ENCODE measurements at places on chromosomes 12 and 14.

- no peak for DNase-seq
These were observed 27.1 kb downstream of the AACS start for GRCh38 chr12:125092108-125092871.

DNA sequence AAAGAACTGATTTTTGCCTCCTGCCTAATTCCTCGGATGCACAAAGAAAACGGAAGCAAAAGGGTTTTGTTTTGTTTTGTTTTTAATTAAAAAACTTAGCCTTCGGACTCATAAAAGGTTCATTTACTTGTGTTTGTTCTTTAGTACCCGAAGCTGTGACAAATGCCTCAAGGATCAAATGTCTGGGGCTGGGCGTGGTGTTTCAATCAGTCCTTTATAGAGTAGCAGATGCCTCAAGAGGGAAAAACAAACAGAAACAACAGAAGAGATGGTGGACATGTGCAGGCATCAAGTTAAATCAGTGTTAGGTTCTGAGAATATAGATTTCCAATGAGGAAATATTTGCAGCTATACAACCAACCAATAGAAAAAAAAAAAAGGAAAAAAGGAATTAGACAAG lies 1.6 kb upstream of the WIF1 start:
- no peak for DNase-seq

DNA sequence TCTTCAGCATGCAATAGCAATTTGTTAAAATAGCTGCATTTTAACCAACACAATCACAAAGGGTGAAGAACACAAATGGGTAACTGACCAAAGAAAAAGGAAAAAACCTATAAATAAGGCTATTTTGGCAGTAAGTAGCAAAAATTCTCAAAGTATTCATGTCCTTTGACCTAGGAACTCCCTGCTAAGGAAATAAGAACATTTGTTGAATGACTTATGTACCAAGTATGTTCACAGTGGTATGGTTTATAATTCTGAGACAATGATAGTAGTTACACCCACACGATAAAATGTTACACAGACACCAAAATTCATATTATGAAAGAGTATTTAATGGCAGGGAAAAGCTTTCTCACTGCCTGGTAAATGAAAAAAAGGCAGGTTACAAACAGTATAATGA lies 16.9 kb downstream of the CCDC88C start:
- DNase-seq = no peak

GRCh38 chr12:66011731-66012130 lies 118.8 kb downstream of the LLPH start:
- no peak for DNase-seq

GRCh38 chr14:80862983-80863382 lies 78.6 kb downstream of the CEP128 start:
- DNase-seq = no peak

- no peak for DNase-seq
These were observed 6.3 kb upstream of the NPAS3 start for GRCh38 chr14:32932302-32932913.

DNA sequence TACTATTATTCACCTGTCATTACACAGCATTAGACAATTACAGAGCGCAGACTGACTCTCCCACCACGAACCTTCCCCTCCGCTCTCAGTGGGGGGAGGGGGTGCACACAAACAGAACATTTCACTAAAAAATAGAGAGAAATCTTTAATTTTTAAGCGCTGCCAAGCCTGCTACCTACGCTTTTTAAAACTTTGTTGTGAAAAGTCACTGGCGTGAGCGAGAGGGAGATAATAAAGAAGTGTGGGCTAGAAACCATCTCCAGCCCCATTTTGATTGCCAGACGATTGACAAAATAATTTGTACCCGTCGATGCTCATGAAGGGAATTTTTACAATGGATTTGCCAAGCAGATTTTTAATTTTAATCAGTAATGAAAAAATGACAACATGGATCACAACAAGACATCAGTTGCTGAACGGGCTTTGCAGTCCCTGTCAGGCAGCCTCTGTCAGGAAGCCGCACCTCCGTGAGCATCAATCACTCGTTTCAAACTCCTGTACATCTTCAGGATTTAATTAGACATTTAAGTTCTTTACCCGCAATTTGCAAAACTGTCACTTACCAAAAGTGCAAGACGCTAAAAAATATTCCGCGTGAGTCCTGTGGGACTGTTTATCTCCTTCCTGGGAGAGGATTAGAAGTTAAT lies 209.1 kb downstream of the BCL11B start:
- no peak for DNase-seq

DNA sequence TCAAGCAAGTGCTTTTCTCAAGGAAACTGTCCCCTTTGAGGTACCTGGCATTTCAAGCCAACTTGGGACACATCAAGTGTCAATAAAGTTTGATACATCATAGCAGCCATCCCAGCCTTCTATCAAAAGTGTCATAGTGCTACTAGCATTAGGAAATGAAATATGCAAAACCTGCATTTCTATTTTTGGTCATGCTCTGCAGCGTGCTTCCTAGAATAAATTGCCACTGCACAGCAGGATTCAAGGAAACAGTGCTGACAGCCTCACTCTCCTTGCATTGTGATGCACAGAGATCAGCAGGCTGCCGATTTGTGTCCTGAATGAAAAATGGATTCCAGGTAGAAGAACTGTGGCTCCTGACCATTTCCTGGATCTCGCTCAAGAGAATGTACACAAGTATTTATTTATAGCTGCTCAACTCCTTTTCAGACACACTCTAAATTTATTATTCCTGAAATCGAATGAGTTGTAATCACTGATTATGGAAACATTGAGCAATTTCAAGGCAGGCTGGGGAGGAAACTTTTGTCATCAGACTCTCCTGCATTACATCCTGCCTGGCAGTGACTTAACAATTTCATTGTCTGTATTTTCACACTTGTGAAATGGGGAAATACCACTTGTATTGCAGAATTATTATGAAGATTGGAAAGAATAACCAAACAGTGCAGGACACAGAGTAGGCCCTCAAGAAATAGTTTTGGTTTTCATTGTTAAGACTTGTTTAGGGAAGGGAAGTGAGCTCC lies 120.9 kb downstream of the SLC38A6 start:
- no peak for DNase-seq

DNA sequence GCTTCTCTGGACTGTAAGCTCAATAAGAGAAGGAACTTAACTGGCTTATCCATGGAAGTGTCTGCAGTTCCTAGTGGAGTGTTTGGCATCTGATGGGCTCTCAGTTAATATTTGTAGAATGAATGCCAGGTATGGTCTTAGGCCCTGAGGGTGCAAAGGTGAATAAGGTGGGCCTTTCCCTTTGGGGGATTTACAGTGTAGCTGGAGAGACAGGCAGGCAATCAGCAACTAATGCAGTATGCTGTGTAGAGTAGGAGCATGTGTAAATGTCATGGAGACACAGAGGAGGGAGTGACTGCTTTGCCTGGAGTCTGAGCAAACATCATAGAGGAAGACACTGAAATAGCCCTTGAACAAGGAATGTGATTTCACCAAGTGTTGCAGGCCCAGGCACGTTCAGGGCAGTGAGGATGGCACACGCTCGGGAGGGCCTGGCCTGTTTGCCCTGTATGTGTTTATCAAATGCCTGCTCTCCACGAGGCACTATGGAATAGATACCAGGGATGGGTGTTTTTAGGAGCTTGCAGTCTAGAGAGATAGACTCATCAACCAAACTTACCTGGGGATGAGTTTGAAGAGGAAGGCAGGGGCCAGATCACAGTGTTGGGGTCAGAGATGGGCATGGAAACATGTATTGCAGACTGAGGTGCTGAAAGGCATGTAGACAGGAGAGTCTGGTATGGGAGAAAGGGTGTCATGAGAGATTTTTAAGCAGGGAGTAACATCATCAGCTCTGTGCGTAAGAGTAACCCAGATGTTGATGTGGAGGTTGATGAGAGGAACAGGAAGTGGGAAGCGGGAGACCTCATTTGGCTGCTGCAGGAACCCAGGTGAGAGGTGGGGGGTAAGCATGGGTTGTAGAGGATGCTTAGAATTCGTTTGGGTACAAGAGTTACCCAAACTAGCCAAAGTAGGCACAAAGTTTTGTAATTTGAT lies 54.1 kb downstream of the PLXNC1 start:
- DNase-seq = no peak

GRCh38 chr12:126776026-126776655 lies 1490.8 kb upstream of the TMEM132C start:
- no peak for DNase-seq

GRCh38 chr12:91133871-91134270 lies 22.6 kb upstream of the LUM start:
- DNase-seq = no peak

DNA sequence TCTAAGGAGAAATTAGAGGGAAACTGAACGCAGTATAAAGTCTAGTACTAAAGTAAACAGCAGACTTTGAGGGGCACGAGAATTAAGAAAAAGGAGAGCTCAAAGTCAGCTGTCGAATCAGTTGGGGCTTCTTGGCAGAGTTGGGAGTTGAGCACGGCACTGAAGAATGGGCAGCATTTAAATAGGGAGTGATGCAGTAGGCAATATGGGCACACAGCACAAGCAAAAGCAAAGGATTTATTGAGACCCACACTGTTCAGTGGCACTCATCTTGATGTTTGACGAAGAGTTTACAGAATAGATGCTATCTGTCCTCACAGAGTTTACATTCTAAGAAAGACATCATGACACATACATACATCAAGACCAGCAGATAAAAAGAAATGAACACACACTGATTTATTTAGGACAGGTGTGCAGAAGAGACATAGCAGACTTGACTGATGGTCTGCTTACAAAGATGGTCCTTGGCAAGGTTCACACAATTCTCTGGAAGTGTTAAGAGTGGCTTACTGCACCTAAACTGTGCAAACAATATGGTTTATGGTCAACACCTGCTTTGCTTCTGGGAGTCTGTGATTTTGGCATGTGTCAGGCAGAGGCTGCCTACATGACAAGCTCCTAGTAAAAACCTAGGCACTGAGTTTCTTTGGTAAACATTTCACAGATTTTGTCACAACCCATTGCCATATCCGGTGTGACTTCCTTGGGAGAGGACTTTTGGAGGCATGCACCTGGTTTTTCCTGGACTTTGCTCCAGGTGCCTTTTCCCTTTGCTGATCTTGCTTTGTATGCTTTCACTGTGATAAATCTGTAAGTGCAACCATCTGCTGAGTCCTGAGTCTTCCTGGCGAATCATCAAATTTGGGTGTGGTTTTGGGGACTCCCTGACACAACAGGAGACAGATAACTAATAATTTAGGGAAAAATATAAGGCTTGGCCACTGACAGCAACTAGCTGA lies 26.3 kb downstream of the ALKBH1 start:
- DNase-seq = no peak

- no peak for DNase-seq
These were observed 150.3 kb downstream of the CEP83 start for GRCh38 chr12:94309373-94309772.

- no peak for DNase-seq
These were observed 2.2 kb upstream of the OAS1 start for GRCh38 chr12:112904571-112904970.

DNA sequence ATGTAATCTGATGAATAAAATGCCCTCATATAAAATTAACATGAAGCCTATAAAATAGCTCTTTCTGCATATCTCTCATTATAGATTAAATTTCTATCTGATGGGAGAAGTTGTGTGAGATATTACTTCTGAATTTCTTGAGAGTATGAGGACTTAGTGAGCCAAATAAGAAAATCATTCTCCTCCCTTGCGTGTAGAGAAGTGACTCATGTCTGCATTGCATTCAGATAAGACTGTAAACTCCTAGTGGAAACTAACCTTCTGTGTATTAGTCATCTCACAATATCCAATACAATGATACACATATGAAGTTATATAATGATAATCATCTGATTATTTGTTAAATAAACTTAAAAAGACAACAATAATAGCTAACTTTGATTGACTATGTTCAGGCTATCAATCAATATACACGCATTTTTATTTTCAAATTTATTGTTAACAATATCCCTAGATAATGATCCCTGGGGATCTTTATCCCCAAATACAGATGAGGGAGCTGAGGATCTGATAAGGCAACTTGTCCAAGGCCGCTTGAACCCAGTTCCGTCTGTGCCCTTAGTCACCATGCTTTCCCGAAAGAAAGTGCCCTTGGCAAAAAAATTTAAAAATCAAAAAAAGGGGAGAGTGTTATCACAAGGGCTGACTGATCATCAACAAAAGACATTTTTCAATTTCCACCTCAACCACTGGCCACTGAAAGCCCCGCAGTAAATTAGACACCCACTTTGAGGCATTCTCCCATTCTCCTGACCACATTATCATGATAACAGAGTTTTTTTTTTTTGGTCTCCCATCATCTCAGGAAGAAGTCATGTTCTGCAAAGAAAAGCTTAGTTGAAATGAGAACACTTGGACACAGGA lies 189.2 kb upstream of the RASSF8 start:
- DNase-seq = no peak

DNA sequence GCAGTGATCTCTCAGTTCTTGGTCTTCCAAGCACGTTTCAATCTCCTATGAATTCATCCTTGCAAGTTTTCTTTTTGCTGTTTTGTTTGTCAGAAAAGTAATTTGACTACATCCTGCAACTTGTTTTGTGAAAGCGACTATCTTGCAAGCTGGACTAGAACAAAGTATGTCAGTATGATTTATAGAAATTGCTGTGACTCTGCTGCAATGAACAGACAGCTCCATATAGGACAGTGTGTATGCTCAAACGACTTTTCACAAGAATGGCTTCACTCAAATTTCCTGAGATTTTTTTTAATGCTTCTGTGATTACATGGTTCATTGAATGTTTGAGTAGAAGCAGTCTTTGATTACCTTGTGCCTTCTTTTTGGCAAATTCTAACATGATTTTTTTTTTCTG lies 123.5 kb upstream of the TRHDE start:
- DNase-seq = no peak

GRCh38 chr12:107788690-107789458 lies 14.4 kb downstream of the ASCL4 start:
- no peak for DNase-seq

GRCh38 chr14:55600784-55601561 lies 21.0 kb downstream of the KTN1 start:
- no peak for DNase-seq

GRCh38 chr12:69932676-69933552 lies 107.9 kb downstream of the MYRFL start:
- no peak for DNase-seq

DNA sequence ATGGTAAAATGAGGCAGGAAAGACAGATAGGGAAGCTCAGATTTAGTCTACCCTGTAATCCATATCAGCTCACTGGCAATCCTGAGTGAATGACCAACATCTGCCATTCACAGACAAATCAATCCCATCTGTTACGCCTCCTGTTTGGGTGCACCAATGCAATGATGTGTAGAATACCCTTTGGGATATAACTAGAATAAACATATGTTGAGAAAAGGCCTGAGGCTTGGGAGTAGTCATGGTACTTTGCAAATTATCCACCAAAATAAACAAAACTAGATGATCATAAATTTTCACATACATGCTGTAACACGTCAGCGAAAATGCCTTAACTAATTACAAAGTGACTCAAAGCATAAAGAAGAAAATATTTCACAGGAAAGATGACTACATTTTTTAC lies 78.8 kb downstream of the KCNC2 start:
- DNase-seq = no peak

GRCh38 chr12:95615749-95616148 lies 64.5 kb upstream of the USP44 start:
- DNase-seq = no peak

DNA sequence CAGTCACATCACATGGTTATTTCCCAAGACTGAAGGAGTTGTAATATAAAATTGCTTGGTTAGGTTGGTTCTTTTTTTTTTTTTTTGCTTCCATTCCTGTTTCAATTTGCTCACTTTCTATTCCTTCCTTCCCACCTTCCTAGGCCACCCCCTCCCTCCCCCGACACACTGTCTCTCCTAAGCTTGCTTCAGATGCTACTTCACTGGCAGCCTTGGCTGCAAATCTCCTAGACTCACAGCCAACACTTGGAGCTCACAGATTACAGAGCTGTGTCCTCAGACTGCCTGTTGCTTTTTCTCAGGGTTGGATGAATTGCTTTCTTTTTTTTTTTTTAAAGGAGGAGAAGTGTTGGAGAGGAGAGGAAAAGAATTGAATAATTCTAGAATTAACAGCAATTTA lies 77.3 kb upstream of the GRIN2B start:
- no peak for DNase-seq
